Bronchial smooth muscle cell (primary cell): ENCODE measurements at places on chromosomes 6 and 20. TPM values are rescaled to one million over a fixed set of nuclear protein-coding genes. Genes with fewer than 3 reads are reported as not detected.

The SAPCD1 gene
- total RNA-seq: 0.26 and 1.3 TPM in 2 replicates

The SCRT2 gene
- not detected in 2 replicates for total RNA-seq

The BEND6 gene
- 9.6 and 13.1 TPM in 2 replicates for total RNA-seq

The TGM6 gene
- total RNA-seq: not detected in 2 replicates

The SALL4 gene
- total RNA-seq: under 0.01 and 0.09 TPM in 2 replicates

The MAN1A1 gene
- total RNA-seq: 53.1 and 62.7 TPM in 2 replicates

The EYA4 gene
- 13.1 and 37.7 TPM in 2 replicates for total RNA-seq

The HIVEP2 gene
- total RNA-seq: 3.9 and 5.8 TPM in 2 replicates

The BCAS4 gene
- total RNA-seq: 11.0 and 15.5 TPM in 2 replicates

The NFATC2 gene
- under 0.01 and 0.09 TPM in 2 replicates for total RNA-seq

The FAM217B gene
- 2.9 and 3.2 TPM in 2 replicates for total RNA-seq

The OR2B6 gene
- total RNA-seq: not detected in 2 replicates

The FLOT1 gene
- 95.8 and 103 TPM in 2 replicates for total RNA-seq

The C20orf144 gene
- total RNA-seq: under 0.01 and 0.16 TPM in 2 replicates

The RCAN2 gene
- 0.09 and 1.6 TPM in 2 replicates for total RNA-seq

The TP53TG5 gene
- 0.09 TPM in 1 of 2 replicates, not detected in the other for total RNA-seq

The ABHD16B gene
- total RNA-seq: under 0.01 TPM in 1 of 2 replicates, not detected in the other

The MYCT1 gene
- not detected in 2 replicates for total RNA-seq

The LIN28B gene
- not detected in 2 replicates for total RNA-seq

The FUCA2 gene
- total RNA-seq: 29.9 and 71.1 TPM in 2 replicates

The CAP2 gene
- 0.86 and 1.4 TPM in 2 replicates for total RNA-seq

The WFDC9 gene
- not detected in 2 replicates for total RNA-seq

The LPA gene
- total RNA-seq: not detected in 2 replicates

The METTL24 gene
- 0.16 and 0.43 TPM in 2 replicates for total RNA-seq

The HFE gene
- 13.1 and 14.5 TPM in 2 replicates for total RNA-seq

The BANF2 gene
- not detected in 2 replicates for total RNA-seq

The LGSN gene
- total RNA-seq: under 0.01 TPM in 1 of 2 replicates, not detected in the other

The NRSN1 gene
- under 0.01 TPM in 1 of 2 replicates, not detected in the other for total RNA-seq

The GSTA3 gene
- total RNA-seq: 0.17 TPM in 1 of 2 replicates, not detected in the other

The PTGIS gene
- total RNA-seq: 82.7 and 295 TPM in 2 replicates

The KIAA1755 gene
- total RNA-seq: 3.3 and 4.1 TPM in 2 replicates

The PLN gene
- total RNA-seq: under 0.01 TPM in 1 of 2 replicates, not detected in the other

The PTCHD4 gene
- 1.3 and 2.3 TPM in 2 replicates for total RNA-seq

The VWA7 gene
- total RNA-seq: 0.79 and 0.86 TPM in 2 replicates

The HIVEP1 gene
- total RNA-seq: 6.0 and 6.4 TPM in 2 replicates

The PRDM1 gene
- total RNA-seq: 0.95 and 1.2 TPM in 2 replicates

The CDC40 gene
- 16.4 and 17.3 TPM in 2 replicates for total RNA-seq

The SAMD3 gene
- 4.4 and 4.9 TPM in 2 replicates for total RNA-seq

The GABRR1 gene
- not detected in 2 replicates for total RNA-seq

The SCUBE3 gene
- 2.4 and 2.8 TPM in 2 replicates for total RNA-seq

The REM1 gene
- total RNA-seq: not detected in 2 replicates

The EPB41L2 gene
- 68.6 and 83.5 TPM in 2 replicates for total RNA-seq

The LST1 gene
- total RNA-seq: 0.09 and 0.32 TPM in 2 replicates

The NKAIN4 gene
- not detected in 2 replicates for total RNA-seq
